ENCODE measurements at places on chromosomes 4 and X.

DNA sequence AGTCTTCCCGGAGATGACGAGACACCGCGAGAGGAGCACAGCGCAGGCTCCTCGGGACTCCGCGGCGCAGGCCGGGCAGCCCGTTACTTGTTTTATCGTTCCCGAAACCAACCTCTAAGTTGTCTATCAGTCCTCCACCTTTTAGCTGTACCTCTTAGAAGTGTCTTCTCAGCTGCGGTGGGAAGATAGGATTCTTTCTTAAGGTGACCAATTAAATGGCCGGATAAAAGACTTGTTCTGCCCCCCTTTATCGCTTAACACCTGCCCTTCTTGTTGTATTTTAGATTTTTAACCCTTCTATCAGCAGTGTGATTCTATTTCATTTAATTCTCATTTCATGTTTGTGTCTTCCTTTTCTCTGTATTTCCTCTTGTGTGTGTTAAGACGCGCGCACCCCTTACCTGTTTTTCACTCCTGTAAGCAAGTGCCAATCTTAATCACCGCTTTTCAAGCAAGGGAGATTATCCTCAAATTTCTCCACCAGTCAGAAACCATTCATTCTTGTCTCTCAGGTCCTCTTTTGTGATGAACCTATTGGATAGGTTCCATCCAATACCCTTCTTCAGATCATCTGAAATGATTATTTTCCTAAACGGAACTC is at the start of gene SLC9B2:
Gene SLC9B2, minus strand, starts transcription at position 15 of the 601 bp plus-strand sequence. CDS start 9,211 bp downstream, outside the sequence.
- no peak for DNase-seq

- no peak for DNase-seq
Measured at GRCh38 chrX:7145454-7145853, 2.1 kb upstream of the STS start.

DNA sequence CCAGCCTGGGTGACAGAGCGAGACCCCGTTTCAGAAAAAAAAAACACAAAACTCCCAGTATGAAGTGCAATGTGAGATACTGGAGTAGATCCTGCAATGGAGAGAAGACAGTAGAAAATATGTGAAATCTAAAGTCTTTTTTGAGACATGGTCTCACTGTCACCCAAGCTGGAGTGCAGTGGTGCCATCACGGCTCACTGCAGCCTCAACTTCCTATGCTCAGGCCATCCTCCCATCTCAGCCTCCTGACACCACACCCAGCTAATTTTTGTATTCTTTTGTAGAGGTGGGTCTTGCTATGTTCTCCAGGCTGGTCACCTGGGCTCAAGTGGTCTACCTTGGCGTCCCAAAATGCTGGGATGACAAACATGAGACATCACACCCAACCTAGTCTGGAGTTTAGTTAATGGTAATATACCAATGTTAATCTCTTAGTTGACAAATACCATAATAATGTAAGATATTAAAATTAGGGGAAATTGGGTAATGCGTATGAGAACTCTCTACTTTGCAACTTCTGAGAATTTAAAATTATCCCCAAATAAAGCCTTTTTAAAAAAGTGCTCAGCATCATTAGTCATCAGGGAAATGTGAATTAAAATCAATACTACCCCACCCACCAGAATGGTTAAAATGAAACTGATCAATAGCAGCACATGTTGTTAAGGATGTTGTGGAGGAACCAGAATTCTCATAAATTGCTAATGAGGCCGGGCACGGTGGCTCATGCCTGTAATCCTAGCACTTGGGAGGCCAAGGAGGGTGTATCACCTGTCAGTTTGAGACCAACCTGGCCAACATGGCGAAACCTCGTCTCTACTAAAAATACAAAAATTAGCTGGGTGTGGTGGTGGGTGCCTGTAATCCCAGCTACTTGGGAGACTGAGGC is 15.0 kb downstream of the RBMX start:
- no peak for DNase-seq

- no peak for DNase-seq
Measured at GRCh38 chr4:112818594-112818965, 181.6 kb downstream of the LARP7 start.

DNA sequence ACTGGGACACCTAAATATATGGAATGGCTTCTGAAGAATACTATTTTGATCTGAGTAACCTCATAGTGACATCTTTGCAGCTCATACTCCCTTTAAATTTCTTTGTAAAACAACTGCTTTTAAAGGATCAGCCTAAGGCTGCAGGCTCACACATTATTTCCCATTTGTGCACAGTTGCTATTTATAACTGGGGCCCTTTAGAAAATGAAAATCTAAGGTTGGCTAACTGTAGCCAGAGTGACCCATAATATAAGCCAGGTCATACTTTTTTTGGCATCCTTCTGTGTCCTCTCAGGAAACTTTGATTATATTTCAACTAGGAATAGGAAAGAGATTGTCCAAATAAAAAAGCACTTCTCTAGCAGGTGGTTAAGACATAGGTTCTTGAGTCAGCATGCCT is 123.6 kb upstream of the RASGEF1B start:
- no peak for DNase-seq

DNA sequence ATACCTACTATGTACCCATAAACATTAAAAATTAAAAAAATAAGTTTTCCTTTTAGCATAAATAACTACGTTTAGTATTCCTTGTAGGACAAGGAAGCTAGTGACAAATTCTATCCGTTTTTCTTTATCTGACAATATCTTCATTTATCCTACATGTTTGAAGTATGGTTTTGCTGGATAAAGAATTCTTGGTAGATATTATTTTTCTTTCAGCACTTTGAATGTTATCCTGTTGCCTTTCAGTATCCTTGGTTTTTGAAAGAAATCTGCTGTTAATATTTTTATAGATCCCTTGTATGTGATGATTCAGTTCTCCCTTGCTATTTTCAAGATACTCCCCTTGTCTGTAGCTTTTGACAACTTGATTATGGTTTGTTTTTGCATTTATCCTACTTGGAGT is 76.6 kb downstream of the CASK start:
- DNase-seq = no peak

DNA sequence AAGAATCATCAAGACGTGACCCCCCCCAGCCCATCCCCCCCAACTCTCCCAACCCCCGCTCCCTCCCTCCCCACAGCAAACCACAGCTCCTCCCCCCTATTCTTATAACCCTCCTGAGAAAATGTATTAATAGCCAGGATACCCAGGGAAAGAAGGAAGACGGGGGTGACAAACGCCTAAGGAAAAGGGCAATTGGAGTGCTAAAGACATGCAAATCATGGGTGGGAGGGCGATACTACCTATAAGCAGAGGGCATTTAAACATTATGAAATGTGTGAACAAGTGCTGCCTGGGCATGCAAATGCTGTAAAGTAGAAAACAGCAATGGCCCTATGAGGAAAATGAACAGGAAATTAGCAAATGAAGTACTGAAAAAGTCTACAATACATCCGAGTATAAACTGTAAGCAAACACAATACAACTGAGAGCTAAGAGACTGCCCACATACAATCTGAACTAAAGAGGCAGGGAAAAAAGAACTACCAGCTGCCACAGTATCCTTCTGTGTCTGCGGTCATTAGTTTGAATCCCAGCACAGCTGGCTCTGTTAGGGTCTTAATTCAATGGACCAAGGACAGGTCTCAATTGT is 2.4 kb downstream of the CXXC4 start:
- no peak for DNase-seq

DNA sequence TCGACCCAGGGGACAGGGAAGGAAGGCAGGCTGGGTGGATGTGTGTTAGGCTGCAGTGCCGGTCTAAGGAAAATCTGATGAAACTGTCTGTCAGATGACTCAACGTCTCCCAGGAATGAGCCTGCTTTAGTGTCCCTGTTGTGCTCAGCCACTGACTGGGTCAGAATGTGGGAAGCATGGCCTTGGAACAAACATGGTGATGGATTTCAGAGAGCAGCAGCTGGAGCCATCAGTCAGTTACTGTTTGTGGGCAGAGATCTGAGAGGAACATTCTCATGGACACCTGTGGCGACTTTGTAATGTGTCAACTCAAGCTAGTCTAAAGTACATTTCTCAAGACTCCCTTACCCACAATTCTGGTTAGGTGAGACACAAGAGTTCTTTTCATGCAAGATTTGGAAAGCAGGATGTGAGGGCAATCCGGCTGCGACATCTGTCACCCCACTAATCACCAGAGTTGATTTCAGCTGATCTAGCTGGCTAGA is 63.2 kb downstream of the ANAPC10 start:
- DNase-seq = no peak

DNA sequence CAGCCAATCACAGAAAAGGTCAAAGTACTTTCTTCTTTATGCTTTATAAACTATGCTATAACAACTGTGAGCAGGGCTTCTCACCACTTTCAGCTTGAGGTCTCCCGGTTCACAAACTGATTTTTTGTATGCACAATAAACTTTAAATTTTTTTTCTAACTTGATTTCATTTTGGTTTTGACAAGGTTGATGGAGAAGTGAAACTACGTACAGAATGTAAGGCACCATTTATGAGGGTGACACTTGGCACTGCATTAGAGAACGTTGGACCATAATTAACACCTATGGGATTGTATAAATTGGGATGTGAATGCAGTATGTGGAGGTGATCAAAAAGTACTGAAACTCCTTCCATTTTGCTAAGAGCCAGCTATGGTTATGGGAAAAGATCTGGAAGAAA is 857.9 kb upstream of the HTR2C start:
- no peak for DNase-seq

- DNase-seq = no peak
Measured at GRCh38 chr4:86398187-86398586, 38.3 kb upstream of the MAPK10 start.

DNA sequence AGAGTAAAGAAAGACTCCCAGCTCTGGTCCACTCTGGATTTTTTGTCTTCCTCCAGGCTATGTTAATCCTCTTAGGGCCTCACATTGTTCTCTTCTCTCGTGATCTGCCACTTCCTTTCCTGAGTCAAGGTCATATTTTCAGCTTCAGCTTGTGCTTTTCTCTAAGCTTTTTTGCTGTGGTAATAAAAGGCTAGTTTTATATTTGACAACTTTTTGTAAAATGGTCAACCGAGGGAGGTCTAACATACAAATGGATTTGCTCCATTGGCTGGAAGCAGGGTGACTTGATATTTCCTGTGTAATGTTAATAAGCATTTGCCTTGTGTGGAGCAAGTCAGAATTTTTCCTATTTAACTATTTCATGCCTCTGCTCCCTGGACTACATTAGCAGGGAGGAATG is 239.7 kb downstream of the RAB28 start:
- no peak for DNase-seq

DNA sequence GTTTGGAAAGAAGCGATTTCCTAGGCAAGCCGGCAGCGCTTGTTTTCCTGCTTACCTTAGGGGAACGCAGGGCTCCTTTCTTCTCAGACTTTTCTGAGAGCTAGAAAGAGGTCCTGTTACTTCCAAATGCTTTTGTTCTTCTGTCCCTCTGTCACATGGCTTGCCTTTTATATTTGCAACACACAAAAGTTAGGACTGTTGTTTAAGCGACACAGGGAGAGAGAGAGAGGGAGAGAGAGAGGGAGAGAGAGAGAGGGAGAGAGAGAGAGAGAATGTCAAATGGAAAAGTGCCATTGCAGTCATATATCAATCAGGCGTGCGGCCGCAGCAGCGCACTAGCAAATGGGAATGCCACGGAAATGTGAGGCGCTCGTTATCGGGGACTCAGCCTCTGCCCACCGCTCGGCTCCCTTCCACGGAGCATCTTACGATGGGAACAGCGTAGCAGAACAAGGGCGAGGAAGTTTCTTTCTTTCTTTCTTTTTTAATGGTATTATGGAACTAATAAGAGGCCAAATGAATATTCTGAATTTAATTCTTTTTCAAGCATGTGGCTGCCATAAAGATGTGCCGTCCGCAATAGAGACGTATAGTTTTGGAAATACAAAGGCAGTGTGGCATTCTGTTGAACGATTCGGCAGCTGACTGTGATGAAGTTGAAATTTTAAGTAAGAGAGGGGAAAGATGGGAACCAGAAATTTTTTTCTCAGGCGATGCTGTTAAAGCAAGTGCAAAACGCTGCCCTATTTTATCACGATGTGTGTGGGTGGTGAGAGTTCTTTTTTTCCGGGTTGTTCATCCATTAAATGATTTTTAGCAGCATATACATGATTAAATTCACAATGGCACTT is at the start of gene NDP:
Gene NDP, minus strand, starts transcription at position 142 of the 851 bp plus-strand sequence. CDS start 14,745 bp downstream, outside the sequence.
- DNase-seq = no peak

- no peak for DNase-seq
Measured at GRCh38 chr4:48654015-48654664, 125.9 kb downstream of the FRYL start.

DNA sequence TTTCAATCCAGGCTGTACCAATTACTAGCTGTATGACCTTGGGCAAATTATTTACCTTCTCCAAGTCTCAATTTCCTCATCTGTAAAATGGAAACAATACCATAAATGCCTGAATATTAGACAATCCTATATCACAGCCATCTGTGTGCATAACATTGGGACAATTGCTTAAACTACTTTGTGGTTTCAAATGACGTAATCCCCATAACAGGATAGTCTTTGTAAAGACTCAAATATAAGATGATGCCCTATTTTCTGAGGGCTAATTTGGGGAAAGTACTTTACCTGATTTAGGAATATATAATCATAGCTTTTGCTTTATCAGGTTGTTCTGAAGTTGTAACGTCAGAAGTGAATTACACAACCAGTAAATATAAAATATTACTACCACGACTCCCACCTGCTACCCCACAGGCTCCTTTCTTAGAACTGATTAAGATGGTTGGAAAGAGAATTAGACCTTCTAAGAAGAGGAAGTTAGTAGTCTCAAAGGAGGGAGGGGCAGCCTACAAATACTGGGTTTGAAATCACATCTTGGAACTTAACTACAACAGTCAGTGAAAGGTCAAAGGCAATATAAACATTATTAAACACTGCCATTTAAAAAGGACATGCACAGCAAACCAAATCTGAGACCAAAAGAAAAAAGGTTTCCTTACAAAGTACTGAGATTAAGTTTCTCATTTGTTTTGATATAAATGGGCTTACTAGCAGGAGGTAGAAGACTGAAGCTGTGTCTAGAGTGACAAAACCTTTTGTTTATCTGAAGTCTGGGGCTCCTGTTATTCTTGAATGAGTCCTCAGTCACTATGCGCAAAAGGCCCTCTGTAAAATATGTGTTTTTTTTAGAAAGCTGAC is 215.0 kb downstream of the SCFD2 start:
- no peak for DNase-seq

- no peak for DNase-seq
Measured at GRCh38 chr4:139943277-139943676, 210.7 kb downstream of the MAML3 start.

- DNase-seq = no peak
Measured at GRCh38 chr4:41012293-41012692, 202.0 kb downstream of the APBB2 start.

DNA sequence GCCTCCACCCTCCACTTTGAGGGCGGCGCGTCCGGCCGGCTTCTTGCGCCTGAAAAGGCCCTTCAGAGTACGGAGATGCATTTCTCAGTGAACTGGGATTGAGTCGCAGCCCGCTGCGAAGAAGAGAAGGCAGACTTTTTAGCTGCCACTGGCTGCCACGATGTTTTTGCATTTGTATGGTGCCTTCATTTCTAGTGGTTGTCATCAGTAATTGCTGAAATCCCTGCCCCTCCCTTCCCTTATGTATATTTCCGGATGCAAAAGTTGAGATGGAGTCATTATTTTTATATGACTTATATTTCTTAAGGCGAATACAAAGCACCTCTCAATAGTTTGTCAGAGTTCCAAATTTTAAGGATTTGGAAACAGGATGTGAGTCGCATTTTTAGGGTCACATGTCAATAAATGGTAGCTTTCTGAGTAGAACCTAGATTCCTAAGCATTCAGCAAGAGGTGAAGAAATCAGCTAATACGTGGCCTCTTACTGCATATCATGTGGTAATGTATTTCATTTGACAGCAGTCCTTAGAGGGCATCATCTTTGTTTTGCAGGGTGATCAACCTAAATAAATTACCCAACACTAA is 658 bp downstream of the ATP6AP2 start:
- DNase-seq = no peak

- no peak for DNase-seq
Measured at GRCh38 chrX:97787311-97787710, 903.6 kb downstream of the RPA4 start.

Measured in left ventricle myocardium inferior (tissue), 1 donor.